ENCODE measurements at places on chromosomes 4 and X.

GRCh38 chrX:1327651-1328304 is 8.8 kb upstream of the IL3RA start:
- DNase-seq = no peak

DNA sequence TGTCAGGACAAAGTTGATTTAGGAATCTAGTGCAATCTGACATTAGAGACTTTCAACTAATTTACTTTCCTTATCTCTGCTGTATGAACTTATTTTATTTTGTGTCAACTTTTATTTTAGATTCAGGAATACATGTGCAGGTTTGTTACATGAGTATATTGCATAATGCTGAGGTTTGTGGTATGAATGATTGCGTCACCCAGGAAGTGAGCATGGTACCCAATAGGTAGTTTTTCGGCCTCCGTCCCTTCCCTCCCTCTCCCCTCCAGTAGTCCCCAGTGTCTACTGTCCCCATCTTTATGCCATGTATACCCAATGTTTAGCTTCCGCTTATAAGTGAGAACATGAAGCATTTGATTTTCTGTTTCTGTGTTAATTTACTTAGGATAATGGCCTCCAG is 68.7 kb upstream of the TEX13D start:
- DNase-seq = no peak

DNA sequence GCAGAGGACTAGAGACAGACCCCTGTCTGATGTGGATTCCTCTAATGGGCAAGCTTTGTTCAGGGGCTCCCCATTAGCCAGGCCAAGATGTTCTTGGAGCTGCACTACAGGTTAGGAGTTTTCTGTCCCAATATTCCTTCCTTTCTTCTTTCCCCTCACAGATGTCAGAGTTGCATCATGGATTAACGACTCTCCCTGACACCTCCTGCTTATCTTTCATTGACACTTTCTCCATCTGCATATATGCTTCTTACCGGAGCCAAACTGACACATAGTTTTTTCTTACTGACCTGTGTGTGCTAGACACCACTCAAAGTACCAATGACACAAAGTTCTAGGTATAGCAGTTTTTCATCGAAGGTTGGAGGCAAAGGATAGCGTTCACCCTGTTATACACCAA is 228.6 kb upstream of the HCCS start:
- DNase-seq = no peak

DNA sequence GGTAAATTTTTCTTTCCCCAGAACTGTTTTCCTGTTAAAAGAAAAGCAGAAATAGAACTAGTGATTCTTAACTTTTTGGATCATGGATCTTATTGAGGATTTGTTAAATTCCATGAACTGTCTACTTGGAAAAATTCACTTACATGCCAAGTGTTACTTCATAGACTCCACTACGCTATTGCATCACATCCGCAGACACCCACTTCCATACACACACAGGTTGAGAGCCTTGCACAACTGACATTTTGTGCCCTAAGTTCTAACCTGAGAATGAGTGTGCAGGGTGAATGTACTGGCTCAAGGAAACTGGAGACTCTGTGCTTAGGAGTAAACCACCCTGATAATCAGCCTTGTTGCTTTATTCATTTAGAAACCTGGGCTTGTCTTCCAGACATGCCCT is 250.5 kb upstream of the EDA2R start:
- DNase-seq = no peak

DNA sequence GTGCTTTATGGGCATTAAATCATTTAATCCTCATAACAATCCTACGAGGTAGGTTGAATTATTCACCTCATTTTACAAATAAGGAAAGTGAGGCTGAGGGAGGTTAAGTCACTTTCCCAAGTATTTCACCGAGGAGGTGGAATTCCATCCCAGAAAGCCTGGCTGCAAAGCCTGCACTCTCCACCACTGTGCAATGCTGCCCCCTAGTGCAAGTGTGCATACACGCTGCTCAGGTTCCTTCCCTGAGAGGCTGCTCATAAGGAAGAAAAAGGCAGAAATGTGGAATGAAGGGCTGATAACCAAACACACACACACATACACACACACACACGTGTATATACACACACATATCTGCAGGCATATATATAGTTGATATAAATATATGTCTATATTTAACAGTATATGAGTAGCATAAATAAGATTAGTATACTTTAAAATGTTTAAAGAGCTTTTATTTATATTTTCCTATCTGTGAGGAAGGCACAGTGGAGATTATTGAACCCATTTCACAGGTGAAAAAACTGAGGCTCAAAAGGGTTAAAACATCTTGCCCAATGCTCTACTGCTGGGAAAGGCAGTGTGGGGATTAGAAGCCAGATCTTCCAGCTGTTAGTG is 714.5 kb upstream of the TENM3 start:
- no peak for DNase-seq

DNA sequence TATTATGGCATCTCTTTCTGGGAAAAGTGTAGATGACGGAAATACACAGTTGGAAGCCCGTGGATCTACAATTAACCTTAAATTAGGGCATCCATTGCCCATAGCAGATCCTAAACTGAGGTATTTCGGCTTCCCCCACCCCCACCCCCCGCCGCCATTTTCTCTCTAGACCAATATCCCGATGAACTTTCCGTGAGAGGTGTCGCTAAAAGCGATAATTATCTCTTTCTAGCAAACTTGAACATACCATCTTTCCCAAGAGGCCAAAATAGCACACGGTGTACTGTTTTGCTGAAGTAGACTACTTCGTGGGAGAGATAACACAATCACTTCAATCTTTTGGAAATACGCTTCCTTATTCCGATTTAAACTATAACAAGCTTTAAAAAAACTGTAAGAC is 554 bp downstream of the KLHL15 start:
- no peak for DNase-seq

- no peak for DNase-seq
These were observed 67.7 kb downstream of the DGKK start for GRCh38 chrX:50402886-50403285.

DNA sequence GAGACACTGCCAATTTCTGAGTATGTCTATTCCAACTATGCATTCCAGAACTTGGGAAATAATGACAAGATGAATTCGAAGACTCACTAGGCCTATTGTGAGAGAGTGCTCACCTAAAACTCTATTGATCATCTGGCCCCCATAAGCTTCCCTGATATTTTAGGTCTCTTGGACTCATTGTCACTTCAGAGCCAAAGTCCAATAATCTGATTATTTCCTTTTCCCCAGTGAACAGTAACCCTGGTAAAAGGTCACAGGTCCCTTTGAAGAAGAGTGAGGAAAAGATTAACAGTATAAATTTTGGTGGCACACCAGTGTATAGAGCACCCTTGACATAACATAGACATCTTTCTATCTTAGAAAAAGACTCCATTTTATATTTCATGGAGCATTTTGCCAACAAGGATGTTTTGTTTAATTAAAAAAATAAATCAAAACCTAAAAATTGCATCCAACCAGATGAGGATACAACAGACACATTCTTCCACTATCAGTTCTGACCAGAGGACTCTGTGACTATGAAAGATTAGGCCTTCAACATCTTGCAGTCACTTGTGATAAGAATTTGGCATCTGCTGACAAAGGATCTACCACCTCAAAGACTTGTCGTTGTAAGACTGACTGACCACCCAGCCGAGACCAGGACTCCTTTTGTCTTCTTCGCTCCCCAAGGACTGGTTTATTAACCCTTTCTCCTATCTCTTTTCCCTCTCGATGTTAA is 191.9 kb downstream of the MAB21L2 start:
- DNase-seq = no peak

DNA sequence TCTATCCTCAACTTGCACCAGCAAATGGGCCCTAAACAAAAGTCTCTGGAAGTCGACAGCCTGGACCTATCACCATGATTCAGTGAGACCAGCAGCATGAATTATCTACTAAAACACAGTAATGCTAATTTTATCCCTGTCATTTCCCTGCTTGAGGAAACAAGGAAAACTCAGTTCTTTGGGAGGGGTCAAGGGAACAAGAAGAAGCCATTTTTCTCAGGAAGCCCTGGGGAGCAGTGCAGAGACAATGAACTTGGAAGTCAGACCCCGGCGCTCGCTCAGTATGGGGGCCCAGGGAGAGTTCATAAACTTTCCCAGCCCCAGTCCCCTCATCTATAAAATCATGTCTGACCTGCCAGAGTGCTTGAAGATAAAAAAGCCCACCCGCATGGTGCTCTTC is 50.4 kb downstream of the DCTD start:
- no peak for DNase-seq

- no peak for DNase-seq
These were observed 64.1 kb downstream of the TNIP2 start for GRCh38 chr4:2691952-2692435.

GRCh38 chrX:114451397-114451796 is 132.5 kb upstream of the HTR2C start:
- DNase-seq = no peak

Data from stimulated activated CD8-positive, alpha-beta memory T cell treated with anti-CD3 and anti-CD28 coated beads, Interleukin-12 subunit alpha, Interleukin-12 subunit beta, amount 100 ng/mL, for 4 hours (primary cell).